ENCODE measurements at places on chromosomes 11 and 22.
A peak's percentile ranks its signal among the peaks of the same experiment; 100 is the strongest.

DNA sequence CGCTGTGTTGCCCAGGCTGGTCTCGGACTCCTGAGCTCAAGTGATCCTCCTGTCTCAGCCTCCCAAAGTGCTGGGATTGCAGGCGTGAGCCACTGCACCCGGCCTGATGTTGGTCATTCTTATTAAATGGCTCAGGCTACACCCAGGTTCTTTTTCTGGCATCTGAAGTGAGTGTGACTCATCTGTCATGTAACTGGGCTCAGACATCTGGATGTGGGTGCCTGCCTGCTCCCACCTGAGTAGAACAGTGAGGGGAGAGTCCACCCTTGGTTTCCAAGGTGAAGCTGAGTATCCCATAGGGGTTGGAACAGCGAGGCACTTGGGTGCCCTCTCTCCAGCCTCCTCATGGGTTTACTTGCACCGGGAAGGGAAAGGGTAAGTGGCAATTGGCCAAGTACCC, 36.7 kb upstream of the EIF3D start:
- no peak for DNase-seq
- H3K27ac ChIP-seq = no peak overlapping the region
- H3K36me3 ChIP-seq = no peaks in the 10 kb centered on the region
- H3K27me3 ChIP-seq = peaks cover 14% of the 10 kb centered on the region
- no peak overlapping the region for H3K4me3 ChIP-seq

- DNase-seq = no peak
- H3K36me3 ChIP-seq = no peaks in the 10 kb centered on the region
- no peaks in the 10 kb centered on the region for H3K4me1 ChIP-seq
- no peak overlapping the region for H3K27ac ChIP-seq
- no peak overlapping the region for H3K4me3 ChIP-seq
Observed at GRCh38 chr11:93905384-93905783, 55.0 kb upstream of the VSTM5 start.

- no peaks in the 10 kb centered on the region for H3K36me3 ChIP-seq
- peaks cover 4% of the 10 kb centered on the region for H3K27me3 ChIP-seq
- peaks cover 12% of the 10 kb centered on the region for H3K4me1 ChIP-seq
- no peak overlapping the region for H3K4me3 ChIP-seq
Observed at GRCh38 chr11:131190446-131190845, 180.0 kb upstream of the NTM start.

GRCh38 chr11:66716996-66717395, 12.0 kb downstream of the SPTBN2 start:
- DNase-seq = no peak
- H3K36me3 ChIP-seq = no peaks in the 10 kb centered on the region
- H3K27me3 ChIP-seq = peaks cover 21% of the 10 kb centered on the region
- no peaks in the 10 kb centered on the region for H3K4me1 ChIP-seq

GRCh38 chr11:13366266-13367026, 88.9 kb downstream of the BMAL1 start:
- no peak overlapping the region for H3K27ac ChIP-seq
- no peak for DNase-seq
- H3K27me3 ChIP-seq = no peaks in the 10 kb centered on the region
- H3K4me1 ChIP-seq = no peaks in the 10 kb centered on the region

GRCh38 chr11:42329929-42330565, 870.6 kb upstream of the LRRC4C start:
- no peaks in the 10 kb centered on the region for H3K36me3 ChIP-seq
- no peaks in the 10 kb centered on the region for H3K27me3 ChIP-seq
- H3K4me1 ChIP-seq = no peaks in the 10 kb centered on the region
- no peak for DNase-seq
- H3K27ac ChIP-seq = no peak overlapping the region

DNA sequence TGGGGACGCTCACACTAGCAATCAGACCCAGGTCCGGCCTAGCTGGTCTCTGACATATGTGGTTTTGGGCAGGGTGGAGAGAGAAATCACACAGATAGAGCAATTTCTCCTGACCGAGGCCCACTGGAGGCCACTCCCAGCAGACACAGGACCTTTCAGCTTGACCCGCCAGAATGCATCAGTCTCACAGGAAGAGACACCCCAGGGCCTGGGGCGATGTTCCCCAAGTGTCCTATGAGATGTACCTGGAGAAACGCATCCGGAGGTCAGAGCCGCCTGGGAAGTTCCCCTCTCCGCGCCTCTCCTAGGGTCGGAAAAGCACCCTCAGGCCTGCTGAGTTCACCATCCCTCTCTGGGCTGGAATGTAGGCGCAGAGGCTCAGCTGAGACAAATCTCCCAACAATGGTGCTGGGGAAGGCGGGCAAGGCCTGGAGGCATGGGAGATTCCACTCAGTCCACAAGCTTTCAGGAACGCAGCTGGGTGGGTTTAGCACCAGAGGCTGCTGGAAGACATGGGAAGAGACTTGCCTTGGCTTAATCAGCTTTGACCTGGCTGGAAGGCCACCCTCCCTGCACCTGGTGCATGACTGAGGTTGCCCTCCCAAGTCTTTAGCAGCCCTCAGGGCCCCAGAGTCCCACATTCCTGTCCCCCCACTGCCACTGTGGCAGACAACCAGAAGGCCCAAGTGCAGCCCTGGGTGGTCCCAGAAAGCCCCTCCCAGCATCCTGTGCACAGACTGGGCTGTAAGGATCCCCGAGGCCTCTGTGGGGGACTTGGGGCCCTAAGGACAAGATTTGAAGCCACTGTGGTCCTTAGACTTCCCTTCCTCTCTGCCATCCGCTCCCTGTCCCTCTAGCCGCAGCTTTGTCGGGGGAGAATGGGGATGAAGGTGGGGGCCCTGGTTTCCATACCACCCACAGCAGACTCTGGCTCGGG, 57.5 kb downstream of the RTL6 start:
- no peaks in the 10 kb centered on the region for H3K36me3 ChIP-seq
- no peak for DNase-seq
- peaks cover 6% of the 10 kb centered on the region for H3K27me3 ChIP-seq
- no peak overlapping the region for H3K4me3 ChIP-seq
- H3K4me1 ChIP-seq = peaks cover 2% of the 10 kb centered on the region

GRCh38 chr11:40230821-40231220, 1228.6 kb downstream of the LRRC4C start:
- no peaks in the 10 kb centered on the region for H3K36me3 ChIP-seq
- H3K4me3 ChIP-seq = no peak overlapping the region

GRCh38 chr11:29125606-29126005, 891.2 kb downstream of the KCNA4 start:
- no peak overlapping the region for H3K27ac ChIP-seq
- no peak overlapping the region for H3K4me3 ChIP-seq
- no peak for DNase-seq
- no peaks in the 10 kb centered on the region for H3K4me1 ChIP-seq
- no peaks in the 10 kb centered on the region for H3K36me3 ChIP-seq
- no peaks in the 10 kb centered on the region for H3K27me3 ChIP-seq

DNA sequence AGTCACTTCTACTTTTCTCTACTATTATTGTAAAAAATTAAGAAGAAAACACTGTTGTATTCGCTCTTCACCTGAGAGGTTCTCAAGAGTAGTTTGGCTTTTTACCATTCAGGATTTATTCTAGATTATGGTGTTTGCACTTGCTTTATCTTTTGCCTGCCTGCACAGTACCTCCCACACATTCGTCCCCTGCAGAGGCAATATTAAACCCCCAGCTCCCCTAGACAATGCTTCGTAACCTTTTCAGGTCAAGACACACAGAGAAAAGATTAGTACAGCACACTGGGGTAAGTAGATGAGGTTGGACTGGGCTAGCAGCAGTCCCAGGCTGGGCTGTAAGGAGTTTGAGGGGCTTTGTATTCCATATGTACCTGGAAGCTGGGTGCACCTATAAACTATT, 62.4 kb downstream of the TNRC6B start:
- H3K4me3 ChIP-seq = no peak overlapping the region
- no peaks in the 10 kb centered on the region for H3K27me3 ChIP-seq
- H3K27ac ChIP-seq = peak overlapping the region; percentile 76
- peaks cover 67% of the 10 kb centered on the region for H3K4me1 ChIP-seq
- no peak for DNase-seq

DNA sequence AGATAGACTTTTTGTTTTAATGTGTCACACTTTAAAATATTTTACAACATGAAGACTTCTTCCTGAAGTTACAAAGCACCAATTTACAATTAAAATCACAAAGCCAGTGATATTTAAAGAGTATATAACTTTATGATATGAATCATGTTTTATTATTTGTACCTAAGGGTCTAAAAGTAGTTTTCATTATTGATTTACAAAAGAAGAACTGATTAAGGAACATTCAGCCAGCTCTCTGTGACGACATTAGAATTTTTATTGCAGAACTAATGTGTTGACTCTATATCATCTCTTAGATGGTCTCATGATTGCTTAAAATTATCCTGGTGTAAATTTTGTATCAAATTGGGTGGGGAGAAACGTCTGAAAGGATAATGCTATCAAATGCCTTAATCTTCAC, 82.8 kb upstream of the ALKBH3 start:
- no peak for DNase-seq
- no peaks in the 10 kb centered on the region for H3K4me1 ChIP-seq
- H3K4me3 ChIP-seq = no peak overlapping the region
- peaks cover 23% of the 10 kb centered on the region for H3K36me3 ChIP-seq

DNA sequence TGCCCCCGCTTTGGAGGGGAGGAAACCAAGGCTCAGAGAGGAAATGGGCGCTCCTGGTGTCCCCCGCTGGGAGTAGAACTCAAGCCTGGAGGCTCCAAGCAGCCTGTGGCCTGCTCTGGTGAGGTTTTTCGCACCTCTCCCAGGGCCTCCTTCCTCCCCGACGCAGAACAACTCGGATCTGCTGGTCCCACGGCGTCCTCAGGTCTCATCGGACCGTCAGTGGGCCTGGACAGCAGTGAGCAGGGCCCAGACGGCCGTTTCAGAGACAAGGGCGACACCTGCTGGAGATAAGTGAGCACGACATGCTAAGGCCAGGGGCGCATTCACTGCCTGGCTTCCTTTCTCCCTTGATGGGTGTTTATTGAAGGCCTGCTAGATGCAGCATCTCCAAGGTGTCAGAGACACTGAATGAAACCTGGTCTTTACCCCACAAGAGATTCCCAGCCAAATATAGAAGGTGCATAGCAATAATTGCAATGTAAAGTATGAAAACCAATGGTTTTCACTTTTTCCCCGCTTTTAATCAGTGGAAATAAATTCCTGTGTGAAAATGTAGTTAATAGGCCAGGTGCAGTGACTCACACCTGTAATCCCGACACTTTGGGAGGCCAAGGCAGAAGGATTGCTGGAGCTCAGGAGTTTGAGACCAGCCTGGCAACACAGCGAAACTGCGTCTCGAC, 26.9 kb upstream of the CD82 start:
- peak; percentile 73 for DNase-seq
- no peak overlapping the region for H3K27ac ChIP-seq
- H3K4me3 ChIP-seq = no peak overlapping the region
- H3K27me3 ChIP-seq = peaks cover 14% of the 10 kb centered on the region

GRCh38 chr11:85960678-85961077, 105.5 kb downstream of the CCDC83 start:
- no peaks in the 10 kb centered on the region for H3K27me3 ChIP-seq
- peaks cover 6% of the 10 kb centered on the region for H3K4me1 ChIP-seq
- DNase-seq = no peak
- H3K27ac ChIP-seq = peak overlapping the region; percentile 57

DNA sequence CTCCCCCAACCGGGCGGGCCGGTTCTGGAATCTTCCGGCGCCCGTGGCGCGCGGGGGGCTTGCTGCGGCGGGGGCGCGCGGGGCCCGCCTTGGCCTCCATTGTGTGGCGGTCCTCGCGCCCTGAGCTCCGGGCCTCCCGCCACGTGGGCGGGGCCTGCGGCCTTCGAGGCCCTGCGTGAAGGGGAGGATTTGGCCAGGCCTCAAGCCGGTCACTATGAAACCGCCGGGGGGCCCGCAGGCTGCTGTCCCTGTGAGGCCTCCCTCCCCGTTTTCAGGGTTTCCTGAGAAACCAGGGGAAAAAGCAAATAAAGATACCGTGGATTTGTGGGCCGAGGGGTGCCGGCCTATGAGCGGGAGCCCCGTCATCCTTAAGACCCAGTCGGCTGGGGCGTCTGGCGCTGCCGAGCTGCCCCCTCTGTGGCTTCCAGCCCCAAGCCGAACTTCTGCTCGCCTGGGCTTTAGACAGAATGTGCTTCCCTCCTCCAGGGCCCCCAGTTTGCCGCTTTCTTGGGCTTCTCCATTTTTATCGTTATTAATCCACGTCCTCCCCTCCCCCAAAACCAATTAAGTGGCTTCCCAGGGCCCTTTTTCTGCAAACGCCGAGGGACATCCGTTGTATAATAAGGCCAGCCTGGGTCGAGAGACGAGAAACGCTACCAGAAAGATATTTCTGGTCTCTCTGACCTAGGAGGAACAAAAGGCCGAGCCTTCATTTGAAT, 602 bp downstream of the EWSR1 start:
- H3K36me3 ChIP-seq = peaks cover 14% of the 10 kb centered on the region
- DNase-seq = no peak
- no peaks in the 10 kb centered on the region for H3K27me3 ChIP-seq

DNA sequence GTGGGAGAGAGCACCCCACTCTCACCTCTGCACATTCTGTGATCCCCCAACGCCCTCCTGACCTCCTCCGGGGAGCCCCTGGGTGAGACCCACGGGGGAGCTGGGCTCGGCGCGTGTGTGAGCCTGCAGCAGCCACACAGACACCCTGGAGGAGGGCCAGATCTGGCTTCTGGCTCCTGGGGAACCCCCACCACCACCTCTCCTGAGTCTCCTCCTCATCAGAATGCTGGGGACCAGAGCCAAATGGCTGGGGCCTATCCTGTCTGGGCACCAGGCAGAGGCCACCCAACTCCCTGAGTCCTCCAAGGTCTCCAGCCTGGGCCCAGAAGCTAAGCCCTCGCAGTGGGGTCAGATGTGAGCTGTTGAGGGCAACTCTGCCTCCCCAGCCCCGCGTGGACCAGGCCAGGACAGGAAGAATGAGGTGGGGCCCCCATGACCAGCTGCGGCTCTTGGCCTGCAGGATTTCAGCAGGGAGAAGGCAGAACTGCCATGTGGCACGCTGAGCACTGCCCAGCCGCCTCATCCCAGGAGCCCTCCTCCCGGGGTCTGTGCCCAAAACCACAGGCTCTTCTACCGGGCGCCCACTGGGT, 5.5 kb upstream of the PIM3 start:
- H3K36me3 ChIP-seq = no peaks in the 10 kb centered on the region
- no peak overlapping the region for H3K27ac ChIP-seq
- H3K4me3 ChIP-seq = no peak overlapping the region
- no peak for DNase-seq

GRCh38 chr22:22927888-22928665, 40.5 kb downstream of the IGLL5 start:
- H3K4me3 ChIP-seq = peak overlapping the region; percentile 24
- H3K27ac ChIP-seq = peak overlapping the region; percentile 97
- no peak for DNase-seq
- peaks cover 77% of the 10 kb centered on the region for H3K4me1 ChIP-seq

GRCh38 chr11:69662806-69663205, 12.3 kb downstream of the LTO1 start:
- H3K4me3 ChIP-seq = no peak overlapping the region
- no peaks in the 10 kb centered on the region for H3K4me1 ChIP-seq
- no peaks in the 10 kb centered on the region for H3K27me3 ChIP-seq
- no peak for DNase-seq

- H3K4me3 ChIP-seq = peak overlapping the region; percentile 68
- DNase-seq = no peak
- H3K27me3 ChIP-seq = no peaks in the 10 kb centered on the region
- peaks cover 46% of the 10 kb centered on the region for H3K36me3 ChIP-seq
- H3K27ac ChIP-seq = no peak overlapping the region
Observed at GRCh38 chr11:66641834-66642233, 3.3 kb downstream of the RBM4 start.

- no peak for DNase-seq
- H3K27me3 ChIP-seq = no peaks in the 10 kb centered on the region
- no peaks in the 10 kb centered on the region for H3K36me3 ChIP-seq
- peaks cover 13% of the 10 kb centered on the region for H3K4me1 ChIP-seq
- H3K27ac ChIP-seq = no peak overlapping the region
Observed at GRCh38 chr22:21984793-21985192, 2.2 kb upstream of the TOP3B start.

All from memory B cell (primary cell).